Left lung (tissue), 14 donors: ENCODE measurements at places on chromosomes 12 and 14. TPM values are rescaled to one million over a fixed set of nuclear protein-coding genes. Genes with fewer than 3 reads are reported as not detected.

DNA sequence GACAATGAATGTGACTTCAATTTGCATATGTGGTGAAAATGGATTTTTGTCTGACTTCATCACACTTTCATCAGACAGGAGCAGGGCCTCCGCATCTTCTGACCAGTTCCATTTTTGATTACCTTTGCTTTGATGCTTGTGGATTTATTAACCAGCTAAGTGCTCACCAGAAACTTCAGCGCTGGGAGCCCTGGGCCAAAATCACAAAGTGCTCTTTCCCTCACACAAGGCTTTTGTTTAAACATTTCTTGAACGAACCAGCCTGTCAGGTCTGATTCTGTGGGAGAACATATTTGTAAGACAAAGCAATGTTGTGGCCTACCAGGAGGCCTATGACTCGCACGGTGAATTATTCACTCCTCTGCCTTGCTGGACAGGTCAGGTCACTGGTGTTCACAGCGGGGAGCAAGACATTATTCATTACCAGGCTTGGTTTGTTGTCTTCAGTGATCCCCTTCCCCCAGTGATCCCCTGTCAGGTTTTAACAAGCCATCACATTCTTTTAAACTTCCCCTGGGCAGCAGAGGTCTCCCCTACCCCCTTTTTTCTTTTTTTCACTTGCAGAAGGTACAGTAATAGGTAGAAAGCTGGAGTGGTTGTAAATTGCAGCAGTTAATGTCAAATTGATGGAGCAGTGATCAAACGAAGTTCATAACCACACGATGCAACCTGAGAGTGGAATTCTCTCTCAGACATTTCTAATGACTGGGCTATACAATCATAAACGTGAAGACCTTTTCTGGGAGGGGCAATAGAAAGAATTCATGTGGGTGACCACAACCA, 167.5 kb upstream of the PRICKLE1 start:
- no peak for DNase-seq

DNA sequence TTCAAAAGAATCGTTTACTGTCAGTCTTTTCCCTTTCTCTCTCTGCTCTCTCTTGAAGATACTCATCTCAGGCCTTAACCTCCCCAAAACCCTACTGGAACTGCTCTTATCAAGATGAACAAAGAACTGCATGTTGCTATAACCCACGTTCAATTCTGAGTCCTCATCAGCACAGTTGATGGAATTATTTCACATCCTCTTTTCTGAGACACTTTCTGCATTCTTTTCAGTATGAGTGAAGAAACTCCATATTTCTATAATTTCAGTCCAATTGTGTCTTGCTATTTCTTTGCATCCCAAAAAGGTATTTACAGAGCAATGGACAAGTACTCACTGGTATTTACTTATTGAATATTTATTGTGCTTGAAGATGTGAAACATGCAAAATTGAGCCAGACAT, 160.1 kb upstream of the CPNE8 start:
- no peak for DNase-seq

GRCh38 chr14:35045798-35046047, 349 bp upstream of the FAM177A1 start:
- DNase-seq, result no peak

- DNase-seq, result no peak
Measured at GRCh38 chr12:81968421-81968820, 209.3 kb upstream of the PPFIA2 start.

GRCh38 chr12:108055141-108055540, 73.9 kb upstream of the WSCD2 start:
- no peak for DNase-seq

- no peak for DNase-seq
Measured at GRCh38 chr12:28699029-28699428, 450.0 kb upstream of the FAR2 start.

DNA sequence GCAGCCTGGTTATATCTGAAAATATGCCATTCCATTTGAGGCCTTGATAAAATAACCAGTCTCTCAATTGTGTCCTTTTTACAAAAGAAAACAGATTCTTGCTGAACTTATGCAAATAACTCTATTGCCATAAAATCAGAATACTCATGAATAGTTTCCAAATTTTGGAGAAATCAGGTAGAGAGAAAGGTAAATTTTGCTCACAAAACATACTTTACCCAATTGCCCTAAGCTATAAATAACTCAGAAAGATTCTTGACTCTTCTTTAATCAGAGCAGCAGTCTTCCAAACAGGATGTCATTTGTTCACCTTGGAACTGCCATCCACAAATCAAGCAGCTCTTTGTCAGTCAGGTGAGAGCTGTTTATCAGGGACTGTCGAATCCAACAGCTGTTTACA, 12.6 kb downstream of the ZNF26 start:
- no peak for DNase-seq

DNA sequence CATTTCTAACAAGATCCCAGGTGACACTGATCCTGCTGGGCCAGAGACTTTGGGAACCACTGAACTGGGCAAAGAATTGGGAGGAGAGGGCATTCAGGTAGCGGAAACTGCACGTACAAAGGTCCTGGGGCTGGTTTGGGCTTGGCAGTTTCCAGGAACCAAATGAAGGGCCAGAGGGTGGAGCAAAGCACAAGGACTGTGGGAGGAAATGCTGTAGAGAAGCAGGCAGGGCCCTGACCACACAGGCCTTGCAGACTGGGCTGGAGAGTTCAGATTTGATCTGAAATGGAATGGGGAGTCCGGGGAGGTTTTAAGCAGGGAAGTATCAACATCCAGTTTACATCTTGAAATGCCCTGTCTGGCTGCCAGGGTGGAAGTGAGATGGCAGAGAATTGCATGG, 195.1 kb downstream of the PHETA1 start:
- no peak for DNase-seq

GRCh38 chr12:113299619-113300237, 35.2 kb downstream of the SLC8B1 start:
- peak; percentile 84 for DNase-seq

GRCh38 chr14:50101417-50101816, 15.0 kb downstream of the VCPKMT start:
- DNase-seq, result no peak

GRCh38 chr14:38762426-38762825, 340.6 kb downstream of the SEC23A start:
- no peak for DNase-seq

- no peak for DNase-seq
Measured at GRCh38 chr14:83712418-83713129, 1817.4 kb upstream of the FLRT2 start.

- no peak for DNase-seq
Measured at GRCh38 chr12:89935850-89936249, 227.2 kb upstream of the ATP2B1 start.

DNA sequence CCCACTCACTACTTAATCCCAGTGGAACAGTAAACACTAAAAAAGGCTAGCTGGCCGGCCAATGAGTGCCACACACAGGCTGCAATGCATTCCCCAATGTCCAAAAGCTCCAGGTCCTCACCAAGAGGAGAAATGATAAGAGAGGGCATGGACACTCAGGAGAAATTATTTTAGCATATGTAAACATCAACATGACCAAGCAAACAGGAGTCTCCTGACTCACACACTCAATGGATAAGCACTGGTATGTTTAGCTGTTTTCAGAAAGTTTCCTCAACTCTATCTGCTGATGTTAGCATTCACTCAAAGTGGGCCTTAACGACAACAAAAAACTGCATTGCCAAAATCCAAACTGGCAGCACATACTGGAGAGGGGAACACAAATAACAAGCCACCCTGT, 105.0 kb downstream of the SLC2A13 start:
- DNase-seq, result no peak

- no peak for DNase-seq
Measured at GRCh38 chr12:64660237-64661018, 50.1 kb downstream of the RASSF3 start.

DNA sequence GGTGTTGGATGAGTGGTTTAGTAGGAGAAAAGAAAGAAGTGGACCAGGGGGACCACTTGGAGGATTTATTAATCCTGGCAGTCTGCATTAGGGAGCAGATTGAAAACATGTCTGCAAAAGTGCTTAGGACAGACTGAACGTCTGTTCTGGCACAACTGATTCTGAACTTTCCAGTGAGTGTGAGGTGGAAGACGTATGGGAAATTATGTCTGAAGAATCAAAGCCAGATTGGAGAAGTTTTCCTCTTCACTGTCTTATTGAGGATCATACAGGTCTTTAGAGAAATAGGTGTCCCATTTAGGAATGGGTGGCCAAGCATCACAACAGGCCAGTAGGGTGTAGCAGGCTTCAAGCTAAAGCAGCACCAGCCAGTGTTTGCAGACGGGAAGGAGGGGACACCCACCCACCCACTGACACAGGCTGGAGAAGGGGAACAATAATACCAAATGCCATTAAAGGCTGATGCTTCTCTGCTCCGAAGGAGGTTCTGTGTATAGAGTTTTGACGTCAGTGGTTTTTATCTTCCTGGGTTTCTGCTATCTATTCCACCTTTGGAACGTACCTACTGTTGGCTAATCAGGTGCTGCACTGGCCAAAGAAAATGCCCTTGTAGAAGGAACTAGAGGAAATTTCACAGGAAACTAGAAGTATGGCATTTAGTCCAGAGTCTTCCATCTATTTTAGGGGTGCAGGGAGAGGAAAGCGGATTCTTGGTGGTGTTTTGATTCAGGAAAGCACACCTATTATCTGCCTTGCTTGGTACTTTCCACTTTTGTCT, 1.8 kb downstream of the SRRM4 start:
- no peak for DNase-seq

GRCh38 chr12:88360343-88360742, 218.2 kb downstream of the TMTC3 start:
- DNase-seq, result no peak

- DNase-seq, result no peak
Measured at GRCh38 chr12:43095669-43096280, 456.2 kb downstream of the ADAMTS20 start.

GRCh38 chr12:19382111-19382526, 57.2 kb upstream of the AEBP2 start:
- DNase-seq, result no peak

DNA sequence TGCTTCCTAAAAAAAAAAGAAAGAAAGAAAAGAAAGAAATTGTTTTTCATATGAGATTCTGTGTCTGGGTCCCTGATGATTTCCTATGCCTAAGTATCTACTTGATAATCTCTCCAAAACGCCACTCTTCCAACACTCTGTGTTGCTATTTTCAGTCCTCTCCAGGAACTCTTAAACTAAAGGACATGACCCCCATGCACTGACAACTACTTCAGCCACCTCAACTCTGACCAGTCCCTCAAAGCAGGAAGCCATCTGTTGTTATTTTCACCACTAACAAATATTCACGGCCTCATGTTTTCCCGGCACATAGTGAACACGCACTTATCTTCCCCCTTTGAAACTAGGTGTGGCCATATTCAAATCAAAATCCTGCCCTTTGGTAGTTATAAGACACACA, 259.3 kb downstream of the PPFIA2 start:
- no peak for DNase-seq

DNA sequence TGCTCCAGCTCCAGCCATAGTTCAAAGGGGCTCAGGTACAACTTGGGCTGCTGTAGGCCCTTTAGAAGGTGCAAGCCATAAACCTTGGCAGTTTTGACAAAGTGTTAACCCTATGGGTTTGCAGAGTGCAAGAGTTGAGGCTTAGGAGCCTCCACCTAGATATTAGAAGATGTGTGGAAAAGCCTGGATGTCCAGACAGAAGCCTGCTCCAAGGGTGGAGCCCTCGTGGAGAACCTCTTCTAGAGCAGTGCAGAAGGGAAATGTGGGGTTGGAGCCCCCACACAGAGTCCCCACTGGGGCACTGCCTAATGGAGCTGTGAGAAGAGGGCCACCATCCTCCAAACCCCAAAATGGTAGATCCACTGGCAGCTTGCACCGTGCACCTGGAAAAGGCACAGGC, 45.1 kb downstream of the RPS29 start:
- no peak for DNase-seq

DNA sequence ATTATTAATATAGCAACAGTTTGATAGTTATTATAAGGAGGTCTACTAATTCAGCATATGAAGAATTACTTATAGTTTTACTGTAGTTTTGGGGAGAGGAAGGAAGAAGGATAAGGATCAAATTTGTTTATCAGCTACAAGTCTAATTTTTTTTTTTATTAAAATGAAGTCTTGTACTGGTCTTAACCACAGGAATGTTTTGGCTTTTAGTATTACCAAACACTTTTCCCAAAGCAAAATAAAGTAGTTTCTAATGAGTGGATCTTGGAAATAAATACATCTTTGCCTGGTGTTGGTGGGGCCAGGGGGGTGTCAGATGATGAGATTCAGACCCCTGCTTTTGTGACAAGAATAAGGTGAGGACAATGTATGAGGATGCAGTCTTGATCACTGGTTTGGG, 57.2 kb upstream of the ZDHHC17 start:
- DNase-seq, result no peak

DNA sequence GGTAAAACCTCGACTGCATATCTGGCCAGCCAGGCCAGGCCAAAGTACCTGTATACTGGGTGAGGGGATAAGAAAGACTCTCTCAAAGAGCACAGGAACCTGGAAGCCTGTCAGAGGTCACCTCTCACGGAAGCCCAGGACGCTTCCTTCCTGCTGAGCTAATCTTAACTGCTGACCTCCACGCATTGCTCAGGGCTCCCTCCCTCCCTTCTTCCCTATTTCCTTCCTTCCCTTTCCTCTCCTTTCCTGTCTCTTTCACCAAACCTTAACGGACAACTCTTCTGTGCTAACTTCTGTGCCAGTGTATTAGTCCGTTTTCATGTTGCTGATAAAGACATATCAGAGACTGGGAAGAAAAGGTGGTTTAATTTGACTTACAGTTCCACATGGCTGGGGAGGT, 14.8 kb upstream of the RNASE10 start:
- no peak for DNase-seq

DNA sequence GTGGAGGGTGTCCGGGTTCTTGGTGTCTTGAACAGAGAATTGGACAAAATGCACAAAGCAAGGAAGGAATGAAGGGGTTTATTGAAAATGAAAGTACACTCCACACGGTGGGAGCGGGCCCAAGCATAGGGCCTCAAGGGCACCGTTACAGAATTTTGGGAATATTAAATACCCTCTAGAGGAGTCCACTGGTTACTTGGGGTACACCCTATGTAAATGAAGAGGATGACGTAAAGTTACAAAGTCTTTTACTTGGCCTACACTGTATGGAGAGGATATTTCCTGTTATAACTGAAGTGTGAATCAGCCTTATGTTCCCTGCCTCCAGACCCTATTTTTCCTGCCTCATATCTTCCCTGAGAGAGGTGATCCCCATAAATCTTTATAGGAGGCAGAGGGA, 102.6 kb downstream of the RIN3 start:
- DNase-seq, result no peak

DNA sequence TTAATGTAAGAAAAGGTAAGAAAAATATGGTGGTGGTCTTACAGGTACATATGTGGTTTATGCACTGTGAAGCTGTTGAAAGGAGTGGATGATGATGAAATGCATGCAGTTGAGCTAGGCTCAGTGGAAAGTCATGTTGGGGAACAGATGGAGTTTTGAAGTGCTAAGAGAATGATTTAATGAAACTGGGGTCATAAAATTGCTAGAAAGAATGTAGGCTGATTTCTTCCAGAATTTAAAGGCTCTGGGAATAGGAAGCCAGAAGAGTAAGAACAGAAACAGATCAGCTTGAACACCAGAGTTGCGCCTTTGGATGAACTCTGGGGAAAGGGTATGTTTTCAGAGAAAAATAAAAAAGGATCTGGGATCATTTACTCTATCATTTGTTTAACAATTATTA, 146.5 kb downstream of the MON2 start:
- no peak for DNase-seq

CCNT1 gene
- 28.7 TPM for total RNA-seq

ACSS3 gene
- 22.9 TPM for total RNA-seq

MYH6 gene
- total RNA-seq, result 1.5 TPM

CNTN1 gene
- 2.7 TPM for total RNA-seq

PARP11 gene
- total RNA-seq, result 11.9 TPM

ACRBP gene
- total RNA-seq, result 6.3 TPM
